Stimulated activated CD8-positive, alpha-beta memory T cell treated with anti-CD3 and anti-CD28 coated beads, Interleukin-4, amount 100 ng/mL, for 1 hour (primary cell): ENCODE measurements at places on chromosomes 2 and 18.

- DNase-seq, result no peak
Measured at GRCh38 chr2:188138313-188138712, 153.4 kb upstream of the GULP1 start.

- no peak for DNase-seq
Measured at GRCh38 chr2:45272549-45273265, 263.5 kb upstream of the SIX2 start.

GRCh38 chr2:241258505-241259280 lies 56.8 kb downstream of the HDLBP start:
- no peak for DNase-seq

GRCh38 chr2:200665626-200666453 lies 80.0 kb downstream of the AOX1 start:
- no peak for DNase-seq

GRCh38 chr2:184141866-184142265 lies 456.5 kb upstream of the ZNF804A start:
- DNase-seq, result no peak

- DNase-seq, result no peak
Measured at GRCh38 chr18:22169889-22170420, 566 bp downstream of the GATA6 start.

GRCh38 chr2:25362434-25363145 lies 20.9 kb upstream of the DNMT3A start:
- DNase-seq, result peak; percentile 28

DNA sequence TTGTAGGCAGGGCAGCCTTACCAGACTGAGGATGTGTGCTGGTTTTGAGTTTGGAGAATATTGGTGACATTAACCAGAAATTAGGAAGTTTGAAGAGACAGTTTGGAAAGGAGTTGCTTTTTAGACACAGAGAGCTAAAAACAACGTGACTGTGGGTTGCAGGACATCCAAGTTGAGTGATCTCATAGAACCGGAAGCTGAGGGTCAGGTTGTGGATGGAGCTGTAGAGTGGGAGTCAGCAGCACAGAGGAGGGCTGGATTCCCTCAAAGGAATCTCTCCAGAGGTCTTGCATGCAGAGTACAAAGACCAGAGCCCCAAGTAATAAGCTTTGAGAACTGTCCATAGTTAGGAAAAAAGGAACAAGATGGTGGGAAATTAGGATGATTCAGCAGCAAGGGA lies 9.3 kb downstream of the MAPRE3 start:
- no peak for DNase-seq

DNA sequence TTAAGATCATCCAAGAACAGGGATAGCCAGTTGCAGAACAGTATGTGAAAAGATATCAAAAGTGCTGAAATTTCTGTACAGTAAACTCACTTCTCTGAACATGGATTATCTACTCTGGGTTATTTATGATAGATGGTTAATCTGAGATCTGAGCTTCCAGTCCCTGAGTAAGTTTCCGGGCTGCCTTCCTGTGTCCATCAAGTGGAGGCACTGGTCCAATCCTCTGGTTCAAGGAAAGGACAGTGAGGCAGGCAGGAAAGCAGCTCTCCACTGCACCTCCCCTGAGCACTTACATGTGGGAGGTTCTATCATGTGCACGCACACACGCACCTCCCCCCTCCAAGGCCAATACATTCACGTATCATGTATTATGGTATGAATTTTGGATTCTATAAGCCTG lies 32.5 kb downstream of the GPR45 start:
- DNase-seq, result no peak

GRCh38 chr2:60479226-60480088 lies 74.0 kb downstream of the BCL11A start:
- no peak for DNase-seq

- DNase-seq, result no peak
Measured at GRCh38 chr2:211996857-211997256, 541.7 kb downstream of the ERBB4 start.

DNA sequence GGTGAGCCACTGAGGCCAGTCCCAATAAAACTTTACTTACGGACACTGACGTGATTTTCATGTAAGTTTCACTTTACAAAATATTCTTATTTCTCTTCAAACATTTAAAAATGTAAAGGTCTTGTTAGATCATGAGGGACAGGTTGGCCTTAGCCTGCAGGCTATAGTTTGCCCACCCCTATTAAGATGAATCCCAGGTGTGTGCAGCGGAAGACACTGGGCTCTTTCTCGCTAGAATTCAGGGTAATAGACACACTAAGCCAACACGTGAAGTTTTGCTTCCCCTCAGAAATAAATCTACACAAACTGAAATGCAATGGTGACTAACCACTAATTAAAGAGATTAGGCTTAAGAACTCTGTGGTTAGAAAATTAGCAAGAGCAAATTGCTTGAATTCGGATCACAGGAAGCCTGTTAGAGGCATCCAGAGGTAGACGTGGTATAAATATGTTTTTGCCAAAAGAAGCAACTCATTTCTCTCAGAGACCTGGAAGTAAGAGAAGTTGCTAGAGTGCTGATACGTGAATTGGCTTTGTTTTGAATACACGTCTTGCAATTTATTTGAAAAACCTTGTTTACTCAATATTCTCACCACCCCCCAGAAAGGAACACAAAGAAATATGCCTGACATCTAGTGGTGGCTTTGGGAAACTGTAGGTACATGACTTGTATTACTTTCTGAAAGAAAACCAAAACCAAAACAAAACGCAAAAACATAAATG lies 151.6 kb downstream of the DTNB start:
- DNase-seq, result no peak

GRCh38 chr2:109507217-109507616 lies 106.5 kb downstream of the SEPTIN10 start:
- no peak for DNase-seq

DNA sequence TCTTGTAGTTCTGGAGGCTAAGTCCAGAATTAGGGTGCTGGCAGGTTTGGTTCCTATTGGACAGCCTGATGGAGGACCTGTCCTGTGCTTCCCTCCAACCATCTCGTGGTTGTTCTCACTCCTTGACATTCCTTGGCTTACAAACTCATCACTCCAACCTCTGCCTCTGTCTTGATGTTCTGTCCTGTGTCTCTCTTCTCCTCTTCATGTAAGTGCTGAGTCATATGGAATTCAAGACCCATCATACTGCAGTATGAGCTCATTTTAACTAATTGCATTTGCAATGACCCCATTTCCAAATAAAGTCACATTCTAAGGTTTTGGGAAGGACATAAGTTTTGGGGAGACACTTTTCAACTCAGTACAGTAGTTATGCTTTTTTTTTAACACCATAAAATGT lies 374.7 kb downstream of the TRIB2 start:
- DNase-seq, result no peak
